HT-29 (cell line): ENCODE measurements at places on chromosomes 11 and 22.

DNA sequence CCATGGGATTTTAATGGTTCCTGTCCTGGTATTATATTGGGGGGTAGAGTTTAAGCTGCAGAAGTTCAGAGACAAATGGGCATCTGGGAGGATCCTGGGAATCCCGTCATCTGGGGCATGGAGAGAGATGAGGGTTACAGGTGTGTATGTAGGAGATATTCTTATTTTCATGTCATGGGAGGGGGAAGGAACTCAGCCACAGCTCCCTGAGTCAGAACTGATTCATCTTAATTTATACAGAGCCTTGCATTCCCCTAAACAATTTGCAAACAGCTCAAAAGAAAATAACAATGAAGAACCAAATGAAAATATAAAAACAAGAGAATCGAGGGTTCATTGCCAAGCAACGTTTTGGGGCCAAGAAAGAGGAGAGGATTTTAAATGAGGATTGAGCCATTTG, 155.9 kb upstream of the TBCEL start:
- DNase-seq: no peak

DNA sequence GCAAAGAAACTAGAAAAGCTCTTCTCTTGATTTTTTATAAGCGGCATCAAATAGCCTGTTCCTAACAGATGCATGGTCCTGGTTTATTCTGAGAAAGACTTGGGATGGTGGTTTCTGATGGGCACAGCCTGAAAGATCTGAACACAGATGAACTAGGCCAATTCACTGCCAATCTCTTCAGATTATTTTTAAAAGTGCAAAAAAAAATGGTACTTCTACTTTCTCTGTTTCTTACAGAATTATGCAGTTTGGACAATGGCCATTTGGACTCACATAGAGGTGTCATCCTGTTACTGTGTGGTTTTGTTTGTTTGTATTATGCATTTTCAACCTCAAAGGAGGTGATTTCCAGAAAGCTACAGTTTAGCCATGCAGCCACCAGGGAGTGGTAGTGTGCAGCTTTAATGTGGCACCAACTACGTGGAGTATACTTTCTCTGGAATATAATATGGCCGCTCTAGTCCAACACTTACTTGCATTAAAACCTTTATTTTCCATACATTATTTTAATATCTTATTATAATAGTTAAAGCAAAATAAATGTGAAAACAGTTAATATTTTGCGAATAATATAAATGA, 469.8 kb upstream of the KIRREL3 start:
- DNase-seq: peak; percentile 52

DNA sequence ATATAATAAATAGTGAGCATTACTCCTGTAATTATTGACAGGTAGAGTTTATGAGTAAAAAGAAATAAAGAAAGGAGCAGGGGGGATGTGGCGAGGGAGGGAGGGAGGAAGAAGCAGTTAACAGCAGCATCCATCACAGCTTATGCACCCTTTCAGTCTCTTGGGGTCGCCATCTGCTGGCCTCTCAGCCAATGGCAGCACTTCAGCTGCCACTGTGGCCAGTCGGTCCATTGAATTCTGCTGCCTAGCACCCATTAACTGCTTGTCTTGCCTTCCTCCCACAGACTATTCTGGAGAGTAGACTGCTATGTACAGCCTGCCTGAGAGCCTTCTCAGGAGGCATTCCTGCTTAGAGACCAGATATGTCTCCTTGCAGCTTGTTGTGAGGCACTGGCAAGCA, 388.3 kb downstream of the TENM4 start:
- DNase-seq: peak; percentile 3

- no peak for DNase-seq
Observed at GRCh38 chr11:96815236-96815635, 425.4 kb downstream of the JRKL start.

- DNase-seq: no peak
Observed at GRCh38 chr11:120141113-120141767, 3.3 kb upstream of the TRIM29 start.

DNA sequence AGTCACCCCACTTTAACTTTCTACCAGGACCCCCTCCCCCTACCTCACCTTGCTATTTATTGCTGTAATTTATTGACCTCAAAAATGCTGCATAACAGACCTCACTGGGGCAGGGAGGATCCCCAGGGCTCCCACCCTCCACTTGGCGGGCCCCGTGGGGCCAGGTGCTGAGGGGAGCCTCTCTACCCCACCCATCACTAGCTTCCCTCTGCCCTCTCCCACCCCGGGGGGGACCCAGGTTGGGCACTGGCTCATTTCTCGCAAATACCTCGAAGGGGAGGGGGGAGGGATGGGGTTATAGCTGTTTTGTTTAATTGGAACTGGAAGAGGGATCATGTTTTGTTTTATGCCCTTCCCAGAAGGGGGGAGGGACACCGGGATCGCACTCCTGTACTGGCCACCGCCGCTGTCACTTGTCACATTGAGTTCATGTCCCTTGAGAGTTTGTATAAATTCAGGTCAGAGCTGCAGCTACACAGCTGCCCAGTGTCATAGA, 16.3 kb upstream of the TMEM191C start:
- no peak for DNase-seq

DNA sequence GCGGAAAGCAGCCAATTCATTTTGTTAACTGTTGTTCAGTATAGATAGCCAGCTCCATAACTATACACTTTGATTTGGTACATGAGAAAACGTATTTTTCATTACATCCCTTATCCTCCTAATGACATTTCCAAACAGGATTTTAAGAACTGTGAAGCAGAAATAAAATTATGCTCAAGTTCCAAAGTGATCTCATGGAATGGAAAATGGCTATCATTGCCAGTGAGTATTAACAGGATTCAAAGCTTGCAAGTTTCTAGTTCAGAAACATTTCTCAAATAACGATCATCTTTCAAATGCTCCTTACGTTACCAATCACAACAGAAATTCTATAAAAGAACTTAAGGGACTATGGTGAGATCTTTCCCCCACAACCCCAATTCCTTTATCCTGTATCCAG, 53.7 kb downstream of the CADM1 start:
- no peak for DNase-seq

DNA sequence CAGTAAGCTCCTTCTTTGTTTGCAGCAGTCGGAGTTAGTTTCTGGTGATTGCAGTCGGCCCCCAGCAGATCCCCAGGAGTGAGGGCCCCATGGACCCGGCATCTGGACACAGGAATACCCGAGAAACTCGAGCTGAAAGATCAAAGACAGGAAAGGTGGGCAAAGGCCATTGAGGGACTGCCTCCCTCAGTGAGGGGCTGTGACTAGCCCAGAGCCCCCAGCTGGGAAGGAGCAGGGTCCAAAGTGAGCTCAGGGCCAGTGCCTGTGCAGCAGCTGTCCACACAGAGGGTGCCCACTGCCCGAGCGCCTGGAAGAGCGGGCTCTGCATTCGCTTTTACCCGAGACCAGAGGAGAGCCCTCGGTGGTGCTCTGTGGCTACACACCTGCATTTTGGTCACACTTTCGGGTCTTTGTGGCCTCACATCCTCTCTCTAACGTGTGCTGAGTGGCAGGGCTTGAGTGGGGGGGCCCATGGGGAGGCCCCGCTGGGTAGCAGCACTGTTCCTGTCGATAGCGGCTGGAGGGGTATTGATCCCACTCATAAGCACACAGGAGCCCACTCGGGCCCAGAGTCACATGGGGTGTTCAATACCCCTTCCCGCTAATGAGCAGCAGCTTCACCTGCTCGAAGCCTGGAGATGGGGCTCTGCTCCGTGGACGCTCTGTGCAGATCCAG, 532.9 kb downstream of the TBC1D22A start:
- no peak for DNase-seq

DNA sequence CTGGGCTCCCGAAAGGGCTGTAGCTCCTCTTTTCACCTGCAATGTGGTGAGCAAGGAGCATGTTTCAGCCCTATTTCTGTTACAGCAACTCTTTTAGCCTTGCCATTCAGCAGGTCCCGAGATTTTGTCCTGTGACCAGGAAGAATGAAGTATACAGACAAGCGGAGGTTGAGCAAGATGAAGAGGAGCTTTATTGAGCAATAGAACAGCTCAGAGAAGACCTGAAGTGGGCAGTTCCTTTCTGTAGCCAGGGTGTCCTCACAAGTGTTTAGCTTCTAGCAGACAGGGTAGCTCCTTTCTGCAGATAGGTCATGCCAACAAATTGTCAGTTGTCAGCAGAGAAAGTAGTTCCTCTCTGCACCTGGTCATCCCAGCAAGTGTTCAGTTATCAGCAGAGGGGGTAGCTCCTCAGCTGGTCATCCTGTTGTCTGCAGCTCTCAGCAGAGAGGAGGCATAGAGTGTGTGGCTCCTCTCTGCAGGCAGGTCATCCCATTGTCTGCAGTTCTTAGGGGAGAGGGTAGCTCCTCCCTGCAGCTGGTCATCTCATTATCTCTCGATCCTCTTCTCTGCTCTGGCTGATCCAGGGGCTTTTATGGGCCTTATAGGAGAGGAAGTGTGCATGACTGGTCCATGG, 5.4 kb upstream of the OR56A4 start:
- no peak for DNase-seq

DNA sequence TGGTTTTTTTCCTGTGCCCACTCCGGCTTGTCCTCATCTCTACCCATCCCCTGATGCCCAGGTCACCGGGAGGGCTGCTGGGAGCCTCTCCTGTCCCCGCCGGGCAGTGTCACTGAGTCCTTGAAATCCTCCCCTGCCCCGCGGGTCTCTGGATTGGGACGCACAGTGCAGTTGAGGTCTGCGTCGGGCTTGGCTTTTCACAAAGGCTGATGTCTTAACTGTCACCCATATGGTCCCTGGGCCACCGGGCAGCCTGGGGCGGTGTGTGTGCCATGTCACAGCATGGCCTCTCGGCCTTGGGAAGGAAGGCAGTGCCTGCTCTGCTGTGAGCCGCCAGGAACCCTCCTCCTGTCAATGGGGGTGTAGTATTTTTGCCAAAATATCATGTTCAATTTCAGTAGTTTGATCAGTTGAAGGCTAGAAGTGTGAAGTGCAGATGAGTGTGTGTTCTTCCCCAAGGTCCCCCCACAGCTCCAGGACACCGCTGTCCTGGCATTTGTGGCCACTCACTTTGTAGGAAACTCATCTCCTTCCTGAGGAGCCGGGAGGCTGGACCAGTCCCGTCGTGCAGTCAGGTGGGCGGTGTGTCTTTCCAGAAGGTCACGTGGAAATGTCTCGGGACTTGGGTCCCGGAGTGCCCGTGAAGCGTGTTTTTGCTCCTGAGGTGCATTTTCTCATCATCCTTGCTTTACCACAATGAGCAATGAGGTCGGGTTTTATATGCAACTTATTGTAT, 37.6 kb downstream of the CTTN start:
- DNase-seq: no peak

- no peak for DNase-seq
Observed at GRCh38 chr11:112470355-112470754, 209.7 kb upstream of the PLET1 start.

DNA sequence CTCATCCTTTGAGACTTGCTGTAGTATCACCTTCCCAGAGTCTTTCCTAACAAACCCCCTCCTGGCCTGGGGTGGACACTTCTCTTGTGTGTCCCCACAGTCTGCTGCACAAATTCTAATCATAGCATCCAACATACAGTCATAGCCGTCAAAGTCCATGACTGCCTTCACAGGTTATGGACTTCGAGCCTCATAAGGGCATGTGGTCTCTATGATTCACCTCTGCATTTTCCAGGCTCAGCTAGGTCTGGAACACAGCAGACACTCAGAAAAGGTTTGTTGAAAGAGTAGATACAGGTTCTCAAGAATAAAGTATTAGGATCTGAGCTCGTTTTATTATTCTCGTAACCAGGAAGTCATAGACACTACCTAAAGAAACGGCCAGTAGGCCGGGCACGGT, 13.2 kb upstream of the SCUBE2 start:
- no peak for DNase-seq

DNA sequence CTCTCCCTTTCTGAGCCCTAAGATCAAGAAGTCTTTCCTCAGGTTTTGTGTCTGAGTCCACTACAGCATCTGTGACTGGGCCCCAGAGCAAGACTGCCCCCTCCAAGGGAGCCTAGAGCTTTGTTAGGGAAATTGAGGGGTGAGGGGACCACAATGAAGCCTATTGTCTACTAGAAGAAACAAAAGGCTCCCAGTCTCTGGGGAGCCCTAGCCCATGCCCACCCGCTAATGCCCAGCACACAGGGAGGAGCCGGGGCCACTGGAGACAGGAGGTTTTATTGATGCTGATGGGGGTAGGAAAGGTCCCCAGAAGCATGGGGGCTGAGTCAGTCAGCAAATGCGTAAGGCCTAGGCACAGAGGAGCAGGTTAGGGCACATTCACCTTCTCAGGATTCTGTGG, 14.0 kb downstream of the RHOG start:
- no peak for DNase-seq

GRCh38 chr11:12122083-12122482, 11.7 kb downstream of the MICAL2 start:
- peak; percentile 68 for DNase-seq

- no peak for DNase-seq
Observed at GRCh38 chr11:126329644-126330211, 25.8 kb upstream of the ST3GAL4 start.

DNA sequence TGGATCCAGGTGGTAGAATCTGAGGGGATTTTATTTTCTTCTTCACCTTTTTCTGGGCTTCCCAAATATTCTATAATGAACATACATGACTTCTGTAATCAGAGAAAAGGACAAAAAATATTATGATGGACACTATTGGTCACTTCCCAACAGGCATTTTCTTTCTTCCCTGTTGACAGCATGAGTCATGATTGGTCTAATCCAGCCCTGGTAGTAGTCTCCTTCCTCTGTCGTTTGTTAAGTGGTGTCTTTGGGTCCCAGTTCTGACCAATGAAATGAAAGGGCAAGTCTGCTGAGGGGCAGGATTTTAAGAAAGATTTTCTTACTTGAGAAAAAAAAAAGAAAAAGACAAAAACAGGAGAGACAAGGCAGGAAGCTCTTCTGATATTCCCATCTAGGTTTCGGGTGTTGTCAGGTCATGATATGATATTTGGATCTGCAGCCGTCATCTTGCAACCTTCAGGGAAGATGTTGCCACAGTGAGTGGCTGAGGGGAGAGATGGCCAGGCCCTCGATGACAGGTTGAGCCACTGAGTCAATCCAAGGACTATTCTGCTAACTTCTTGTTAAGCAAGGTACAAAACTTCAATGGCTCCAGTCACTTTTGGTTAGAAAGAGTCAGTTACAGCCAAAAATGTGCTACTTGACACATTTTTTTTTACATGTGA, 23.3 kb upstream of the PLEKHB1 start:
- no peak for DNase-seq

GRCh38 chr22:24518771-24519485, 23.8 kb downstream of the UPB1 start:
- no peak for DNase-seq

DNA sequence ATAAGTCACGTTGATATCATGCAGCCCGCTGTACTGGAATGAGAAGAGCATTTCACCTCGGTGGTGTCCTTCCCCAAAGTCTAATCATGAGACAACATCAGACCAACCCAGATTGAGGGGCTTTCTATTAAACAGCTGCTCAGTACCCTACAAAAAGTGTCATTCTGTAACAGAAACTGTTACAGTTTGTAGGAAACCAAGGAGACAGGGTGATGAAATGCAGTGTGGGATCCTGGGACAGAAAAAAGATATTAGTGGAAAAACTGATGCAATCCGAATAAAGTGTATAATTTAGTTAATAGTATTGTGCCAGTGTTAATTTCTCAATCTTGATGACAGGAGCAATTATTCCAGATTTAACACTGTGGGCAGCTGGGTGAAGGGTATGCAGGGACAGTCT, 128.0 kb downstream of the MICAL2 start:
- no peak for DNase-seq
